ENCODE measurements at places on chromosomes 5 and 9. TPM values are rescaled to one million over a fixed set of nuclear protein-coding genes. Genes with fewer than 3 reads are reported as not detected.

DNA sequence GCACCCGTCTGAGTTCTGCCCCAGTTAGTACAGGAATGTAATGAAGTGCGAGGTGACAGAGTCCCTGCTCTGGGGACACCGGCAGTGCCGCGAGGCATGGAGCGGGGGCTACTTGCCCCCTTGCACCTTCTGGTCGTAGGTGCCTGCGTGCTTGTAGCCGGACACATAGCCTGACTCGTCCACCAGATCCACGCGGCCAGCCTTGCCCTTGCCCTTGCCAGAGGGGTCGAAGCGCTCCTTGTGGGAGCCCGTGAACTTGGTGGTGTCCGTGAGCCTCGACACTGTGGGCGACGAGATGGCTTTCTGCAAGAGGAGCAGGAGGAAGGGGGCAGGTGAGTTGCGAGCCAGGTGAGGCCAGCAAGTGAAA is 28.2 kb downstream of the TPPP start:
- no peak for DNase-seq

DNA sequence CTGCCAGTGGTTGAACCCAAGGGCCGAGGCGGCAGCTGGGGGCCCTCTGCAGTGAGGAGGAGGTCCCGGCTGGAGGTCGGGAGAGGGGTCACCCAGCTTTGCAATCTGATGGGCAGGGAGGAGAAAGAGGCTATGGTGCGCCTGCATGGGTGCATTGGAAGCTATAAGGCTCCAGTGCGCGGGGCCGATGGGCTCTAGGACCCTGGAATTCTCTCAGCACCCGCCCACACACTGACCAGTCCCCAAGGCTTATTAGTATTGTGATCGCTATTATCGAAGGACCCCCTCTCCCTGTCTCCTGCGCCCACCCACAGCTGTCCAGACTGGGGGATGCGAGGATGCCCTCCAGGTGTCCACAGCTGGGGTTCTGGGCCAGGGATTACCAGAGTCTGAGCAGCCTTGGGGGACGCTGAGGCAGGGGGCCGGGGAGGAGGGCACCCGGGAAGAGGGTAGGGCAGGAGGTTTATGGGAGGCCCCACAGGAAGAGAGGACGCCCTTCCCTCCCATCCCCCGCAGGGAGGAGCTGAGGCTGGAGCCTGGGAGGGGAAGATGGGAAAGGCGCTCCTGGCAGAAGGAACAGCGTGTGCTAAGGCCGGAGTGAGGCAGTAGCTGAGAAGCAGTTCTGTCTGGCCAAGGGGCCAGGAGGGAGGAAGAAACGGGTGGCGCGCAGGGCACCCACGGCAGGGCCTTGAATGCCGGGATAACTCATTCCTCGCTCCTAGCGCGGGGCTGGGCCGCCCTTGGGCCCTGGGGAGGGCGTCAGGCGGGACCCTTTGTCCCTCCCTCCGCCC is 24.2 kb downstream of the C9orf50 start:
- peak; percentile 87 for DNase-seq

- DNase-seq, result peak; percentile 31
These were observed 524 bp downstream of the CCNB1 start for GRCh38 chr5:69167493-69167855.

DNA sequence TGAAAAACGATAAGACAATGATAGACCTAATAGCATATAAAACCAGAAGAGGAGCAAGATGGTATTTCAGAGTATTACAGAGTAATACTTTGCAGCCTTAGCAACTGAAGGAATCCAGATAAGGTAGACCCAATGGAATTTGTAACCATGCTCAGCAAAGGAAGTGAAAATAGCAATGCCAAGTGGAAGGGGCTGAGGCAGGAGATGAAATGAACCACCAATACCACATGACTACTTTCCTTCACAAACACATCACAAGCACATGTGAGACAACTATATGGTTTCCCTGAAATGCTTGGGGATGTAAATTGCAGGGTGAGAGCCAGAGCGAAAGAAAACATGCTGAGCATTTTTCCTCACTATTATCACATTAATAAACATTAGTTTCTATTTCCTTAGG is 79.8 kb upstream of the MELK start:
- no peak for DNase-seq

DNA sequence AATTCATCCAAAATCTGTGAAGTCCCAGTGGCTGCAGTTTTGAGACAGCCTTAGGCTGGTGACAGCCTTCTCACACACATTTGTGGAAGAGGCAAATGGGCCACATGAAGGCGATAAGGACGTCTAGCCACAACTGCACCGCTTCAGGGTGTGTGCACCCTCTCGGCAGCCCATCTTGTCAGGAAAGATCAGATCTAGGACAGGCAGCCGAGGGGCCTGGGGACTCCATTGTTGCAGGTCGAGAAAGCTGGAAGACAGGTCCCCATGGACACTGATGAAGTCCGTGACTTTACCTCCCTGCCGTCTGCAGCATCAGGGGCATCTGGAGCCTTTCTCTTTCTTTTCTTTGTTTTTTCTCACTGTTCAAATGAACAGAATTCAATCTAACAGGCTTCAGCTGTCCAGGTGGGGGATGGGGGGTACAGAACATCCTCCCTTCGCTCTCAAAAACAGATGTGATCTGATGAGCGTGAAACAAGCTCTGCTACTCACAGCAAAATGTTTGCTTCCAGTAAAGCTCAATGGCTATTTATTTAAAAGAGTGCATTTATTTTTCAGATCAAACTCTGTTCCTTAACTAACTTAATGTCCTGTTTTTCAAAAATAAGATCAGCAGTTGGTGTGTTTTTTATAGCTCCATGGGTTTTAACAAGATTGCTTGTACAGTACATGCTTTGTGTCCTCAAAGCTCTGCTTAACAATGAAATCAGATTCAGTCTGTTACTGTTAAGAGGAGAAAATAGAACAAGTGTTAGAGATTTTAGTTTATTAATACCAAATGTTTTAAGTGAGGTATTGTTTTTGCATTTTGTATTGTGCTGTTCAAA is 111.8 kb upstream of the OTULINL start:
- DNase-seq, result no peak

DNA sequence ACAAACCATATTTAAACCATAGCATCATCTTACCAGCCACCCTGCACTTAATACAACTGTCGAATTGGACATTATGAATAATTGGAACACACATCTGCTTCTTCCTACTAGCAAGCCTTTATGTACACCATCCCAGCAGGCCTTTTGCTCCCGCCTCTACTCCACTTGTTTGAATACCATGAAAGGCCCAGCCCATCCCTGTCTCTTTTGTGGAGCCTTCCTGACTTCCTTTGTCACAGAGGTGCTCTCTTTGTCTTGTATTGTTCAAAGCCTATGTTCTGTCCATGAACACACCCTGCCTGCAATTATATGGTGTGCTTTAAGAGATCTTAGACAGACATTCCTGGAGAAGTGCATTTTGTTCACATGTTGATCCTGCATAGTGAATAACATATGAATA is 465.7 kb downstream of the DIRAS2 start:
- no peak for DNase-seq

- no peak for DNase-seq
These were observed 52.1 kb upstream of the PAPPA start for GRCh38 chr9:116101516-116101915.

- no peak for DNase-seq
These were observed 842 bp downstream of the MUSK start for GRCh38 chr9:110669433-110669832.

DNA sequence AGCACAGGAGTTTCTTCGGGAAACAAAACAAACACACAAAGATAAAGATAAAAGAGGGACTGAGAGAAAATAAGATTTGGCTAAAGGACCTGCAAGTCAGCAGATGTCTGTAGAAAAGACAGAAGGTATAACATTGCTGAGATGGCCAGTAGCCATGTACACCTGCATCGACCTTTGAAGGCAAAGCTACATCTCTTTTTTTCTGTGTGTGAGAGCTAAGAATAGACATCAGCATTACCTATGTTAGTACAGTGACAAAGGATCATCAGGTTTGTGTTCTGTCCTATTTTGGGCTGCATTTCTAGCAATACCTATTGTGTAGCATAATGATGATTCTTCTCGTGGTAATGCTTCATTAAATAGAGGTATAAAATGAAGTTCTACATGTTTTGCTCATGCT is 64.9 kb downstream of the KDM4C start:
- no peak for DNase-seq

DNA sequence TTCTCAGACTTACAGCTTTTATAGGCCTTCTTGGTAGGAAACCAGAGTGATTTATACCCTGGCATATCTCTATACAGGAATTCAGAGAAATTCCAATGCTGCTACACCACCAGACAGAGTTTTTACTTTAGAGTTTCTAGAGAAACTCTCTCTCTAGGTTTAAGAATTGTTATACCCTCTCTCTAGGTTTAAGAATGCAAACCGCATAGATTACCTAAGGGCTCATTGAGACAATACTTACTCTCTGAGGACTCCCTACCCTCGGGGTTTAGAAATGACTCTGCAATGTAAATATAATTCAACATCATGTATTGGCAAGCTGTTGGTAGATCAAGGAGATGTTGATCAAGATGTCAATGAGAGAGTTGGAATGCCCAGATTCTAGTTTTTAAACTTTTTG is 15.3 kb upstream of the ELAVL2 start:
- no peak for DNase-seq

- DNase-seq, result no peak
These were observed 105.3 kb downstream of the TRIM36 start for GRCh38 chr5:115064380-115064779.

DNA sequence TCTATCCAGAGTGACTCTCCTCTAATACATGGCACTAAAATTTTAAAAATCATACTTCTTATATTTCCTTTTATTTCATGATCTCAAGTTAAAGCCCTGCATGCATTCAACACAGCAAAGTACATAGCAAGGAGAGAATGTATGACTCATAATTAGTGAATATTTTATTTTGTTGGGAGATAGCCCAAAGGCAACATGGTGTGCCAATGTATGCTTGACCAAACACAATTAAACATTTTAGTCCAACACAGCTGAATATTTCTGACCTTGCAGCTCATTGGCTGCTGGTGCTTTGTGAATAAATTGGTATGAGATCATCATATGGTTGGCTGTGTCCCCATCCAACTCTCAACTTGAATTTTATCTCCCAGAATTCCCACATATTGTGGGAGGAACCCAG is 103.5 kb downstream of the NPR3 start:
- DNase-seq, result no peak

DNA sequence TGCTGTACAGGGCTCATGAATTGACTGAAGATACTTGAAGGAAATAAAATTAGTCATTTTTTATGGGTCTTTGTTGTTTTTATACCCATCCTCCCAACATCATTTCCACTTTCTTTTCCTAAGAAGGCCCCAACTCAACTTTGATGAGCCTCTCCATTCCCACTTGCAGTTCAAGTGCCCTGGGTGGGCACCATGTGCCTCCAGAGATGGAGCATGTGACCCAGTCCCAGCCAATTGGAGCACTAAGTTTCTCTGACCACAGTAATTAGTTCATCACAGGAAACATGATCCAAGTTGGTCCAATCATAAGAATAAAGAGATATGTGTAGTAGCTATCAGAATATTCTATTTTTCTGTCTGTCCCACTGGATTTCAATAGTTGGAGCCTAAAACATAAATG is 46.9 kb downstream of the HTR4 start:
- DNase-seq, result no peak

GRCh38 chr5:167378894-167379723 is 912.3 kb upstream of the WWC1 start:
- no peak for DNase-seq

SEMA4D gene
- total RNA-seq, result 47.2 TPM

GABBR2 gene
- total RNA-seq, result 0.94 TPM

ZFP2 gene
- total RNA-seq, result 0.37 TPM

FSD1L gene
- total RNA-seq, result 4.7 TPM

KLF4 gene
- total RNA-seq, result 7.1 TPM

COL23A1 gene
- 2.6 TPM for total RNA-seq

PDE6A gene
- total RNA-seq, result not detected

SLC6A7 gene
- total RNA-seq, result not detected

Measured in H9 (cell line).